ENCODE measurements at places on chromosomes 3 and 15.

DNA sequence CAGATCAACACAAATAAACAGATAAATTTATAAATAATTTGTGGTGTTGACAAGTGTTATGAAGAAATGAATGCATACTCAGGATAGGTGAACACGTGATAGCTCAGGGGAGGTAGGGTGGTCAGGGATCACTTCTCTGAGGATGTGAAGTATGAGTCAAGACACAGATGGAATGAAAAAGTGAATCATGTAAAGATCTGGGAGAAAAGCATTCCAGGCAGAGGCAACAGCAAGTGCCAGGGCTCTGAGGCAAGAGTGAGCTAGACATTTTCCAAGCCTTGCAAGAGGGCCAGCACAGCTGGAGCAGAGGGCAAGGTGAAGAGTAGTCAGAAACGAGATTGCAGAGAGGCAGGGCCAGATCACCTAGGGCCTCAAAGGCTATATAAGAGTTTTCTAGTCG is 177.8 kb downstream of the WNT5A start:
- DNase-seq, result no peak

DNA sequence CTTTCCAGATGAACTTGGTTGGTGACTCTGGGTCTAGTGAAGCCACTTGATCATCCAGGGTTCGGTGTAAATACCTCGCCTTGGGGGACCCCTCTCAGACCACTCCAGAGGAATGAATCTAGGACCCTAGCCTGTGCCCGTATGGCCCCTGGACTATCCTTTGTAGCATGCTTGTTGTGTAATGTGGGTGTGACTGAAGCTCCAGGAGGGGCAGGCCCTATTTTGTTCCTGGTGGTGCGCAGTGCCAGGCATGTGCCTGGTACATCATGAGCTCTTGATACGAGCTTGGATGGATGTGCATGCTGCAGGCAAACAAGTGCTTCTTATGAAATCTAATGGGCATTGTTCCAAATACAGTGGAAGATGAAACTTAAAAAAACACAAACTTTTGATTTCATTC is 82.8 kb downstream of the EBLN2 start:
- no peak for DNase-seq

DNA sequence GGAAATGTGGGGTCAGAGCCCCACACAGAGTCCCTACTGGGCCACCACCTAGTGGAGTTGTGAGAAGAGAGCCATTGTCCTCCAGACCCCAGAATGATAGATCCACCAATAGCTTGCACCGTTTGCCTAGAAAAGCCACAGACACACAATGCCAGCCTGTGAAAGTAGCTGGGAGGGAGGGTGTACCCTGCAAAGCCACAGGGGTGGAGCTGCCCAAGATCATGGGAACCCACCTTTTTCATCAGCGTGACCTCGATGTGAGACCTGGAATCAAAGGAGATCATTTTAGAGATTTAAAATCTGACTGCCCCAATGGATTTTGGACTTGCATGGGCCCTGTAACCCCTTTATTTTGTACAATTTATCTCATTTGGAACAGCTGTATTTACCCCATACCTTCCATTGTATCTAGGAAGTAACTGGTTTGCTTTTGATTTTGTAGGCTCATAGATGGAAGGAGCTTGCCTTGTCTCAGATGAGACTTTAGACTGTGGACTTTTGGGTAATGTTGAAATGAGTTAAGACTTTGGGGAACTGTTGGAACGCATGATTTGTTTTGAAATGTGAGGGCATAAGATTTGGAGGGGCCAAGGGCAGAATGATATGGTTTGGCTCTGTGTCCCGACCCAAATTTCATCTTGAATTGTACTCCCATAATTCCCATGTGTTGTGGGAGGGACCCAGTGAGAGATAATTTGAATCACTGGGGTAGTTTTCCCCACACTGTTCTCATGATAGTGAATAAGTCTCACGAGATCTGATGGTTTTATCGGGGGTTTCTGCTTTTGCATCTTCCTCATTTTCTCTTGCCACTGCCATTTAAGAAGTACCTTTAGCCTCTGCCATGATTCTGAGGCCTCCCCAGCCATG is 49.0 kb downstream of the CD200 start:
- no peak for DNase-seq

- no peak for DNase-seq
These were observed 7.4 kb downstream of the ZDHHC19 start for GRCh38 chr3:196203846-196204245.

GRCh38 chr3:197331131-197331530 is 32.7 kb upstream of the DLG1 start:
- DNase-seq, result no peak

- DNase-seq, result no peak
These were observed 229.7 kb upstream of the ICE2 start for GRCh38 chr15:60708684-60709083.

DNA sequence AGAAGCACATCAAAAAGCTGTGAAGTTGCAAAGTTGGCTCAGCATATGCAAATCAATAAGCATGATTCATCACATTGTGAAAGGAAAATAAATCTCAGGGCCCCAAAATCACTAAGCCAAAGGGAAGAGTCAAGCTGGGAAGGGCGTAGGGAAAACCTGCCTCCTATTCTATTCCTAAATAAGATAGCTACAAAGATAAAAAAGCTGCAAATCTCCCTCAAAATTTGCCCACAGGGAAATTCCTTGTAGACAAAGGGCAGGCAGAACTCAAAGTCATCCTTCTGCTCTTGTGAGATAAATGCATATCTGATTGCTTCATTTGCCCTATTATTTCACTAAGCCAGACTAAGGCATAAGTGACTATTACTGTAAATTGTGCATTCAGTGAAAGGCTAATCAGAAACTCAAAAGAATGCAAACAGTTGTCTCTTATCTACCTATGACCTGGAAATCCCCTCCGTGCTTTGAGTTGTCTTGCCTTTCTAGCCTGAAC is 30.5 kb upstream of the CCNL1 start:
- DNase-seq, result no peak

GRCh38 chr3:31274326-31275024 is 258.2 kb upstream of the STT3B start:
- no peak for DNase-seq

DNA sequence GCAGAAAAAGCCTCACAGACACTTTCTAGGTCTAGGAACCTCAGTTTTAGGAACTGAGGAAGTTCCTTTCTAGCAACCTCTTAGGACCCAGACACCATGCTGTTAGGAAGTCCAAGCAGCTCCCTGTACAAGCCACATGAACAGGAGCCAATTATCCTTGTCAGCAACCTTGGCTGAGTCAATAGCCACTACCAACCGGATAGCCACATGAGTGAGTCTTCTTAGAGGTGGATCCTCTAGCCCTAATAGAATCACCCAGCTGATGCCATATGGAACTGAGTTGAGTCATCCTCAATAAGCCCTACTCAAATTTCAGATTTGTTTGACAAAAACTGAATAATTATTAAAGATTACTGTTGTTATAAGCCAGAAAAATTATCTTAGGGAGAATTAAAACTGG is 256.2 kb downstream of the NLGN1 start:
- DNase-seq, result no peak

- DNase-seq, result no peak
These were observed 1161.4 kb downstream of the IGSF11 start for GRCh38 chr3:117873249-117873600.

DNA sequence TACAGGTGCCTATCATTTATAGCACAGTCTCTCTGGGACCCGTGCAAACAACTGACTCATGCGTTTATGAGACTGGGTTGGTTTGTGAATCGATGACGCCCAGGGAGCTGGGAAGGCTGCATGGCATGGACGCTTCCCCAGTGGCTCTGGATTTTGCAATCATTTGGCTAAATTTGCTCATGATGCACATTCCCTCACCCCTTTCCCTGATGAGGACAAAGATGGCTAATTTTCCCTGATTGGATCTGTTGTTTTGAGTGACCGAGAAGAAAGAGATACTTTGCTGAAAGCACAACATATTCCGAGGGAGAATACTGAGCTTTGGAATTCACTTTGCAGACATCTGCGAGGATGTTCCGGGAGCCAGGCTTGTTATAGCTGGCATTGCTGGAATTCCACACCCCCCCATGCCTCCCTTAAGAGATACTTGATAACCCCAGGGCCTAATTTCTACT is 51.1 kb downstream of the CGNL1 start:
- DNase-seq, result no peak

- peak; percentile 65 for DNase-seq
These were observed 346.8 kb downstream of the CNTN3 start for GRCh38 chr3:74267588-74268184.

DNA sequence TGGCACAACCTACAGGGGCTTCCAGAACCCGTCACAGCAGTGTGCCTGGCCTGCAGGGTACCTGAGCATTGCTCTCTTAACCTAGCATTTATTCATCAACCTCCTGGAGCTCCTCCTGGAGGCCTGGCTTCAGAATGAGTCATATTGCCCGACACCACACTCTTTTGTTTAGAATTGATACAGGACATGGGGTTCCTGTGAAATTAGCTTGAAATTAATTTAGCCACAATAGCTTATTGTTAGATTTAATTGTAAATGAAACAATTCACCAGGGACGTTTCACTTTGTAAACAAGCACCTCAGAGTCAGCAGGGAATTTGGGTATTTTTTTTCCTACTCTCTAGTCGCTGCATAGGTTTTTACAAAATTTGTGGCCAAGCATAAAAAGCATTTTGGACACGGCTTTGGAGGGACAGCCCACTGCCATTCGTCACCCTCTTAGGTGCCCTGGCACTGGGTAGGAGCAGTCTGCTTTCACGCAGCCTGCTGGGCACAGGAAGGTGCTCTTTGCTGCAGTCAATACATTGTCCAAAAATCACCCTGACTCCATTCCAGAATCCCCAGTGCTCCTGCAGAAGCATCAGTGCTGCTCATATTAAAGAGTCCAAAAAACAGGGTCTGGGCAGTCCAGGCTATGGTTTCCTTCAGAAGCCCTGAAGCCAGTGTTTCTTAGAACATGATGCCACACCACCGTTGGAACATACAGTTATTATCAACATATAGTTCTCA is 60.8 kb upstream of the MEF2A start:
- no peak for DNase-seq

DNA sequence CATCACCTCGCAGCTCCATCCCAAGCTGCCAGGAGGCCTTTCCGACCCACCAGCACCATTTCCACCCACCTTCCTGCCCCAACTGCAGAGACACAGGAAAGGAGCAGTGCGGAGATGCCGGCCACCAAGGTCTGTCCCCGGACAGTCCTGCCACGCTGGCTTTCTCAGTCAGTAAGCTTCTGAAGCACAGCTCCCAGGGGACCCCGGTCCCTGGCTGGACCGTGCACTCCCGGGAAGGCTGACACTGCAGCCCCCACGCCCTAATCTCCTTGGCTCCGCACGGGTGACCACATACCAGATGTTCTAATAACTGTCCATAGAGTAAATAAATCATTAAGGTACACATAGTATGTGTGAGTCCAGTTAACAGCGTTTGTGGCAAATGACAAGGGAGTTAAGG is 73.5 kb downstream of the VGLL4 start:
- no peak for DNase-seq

DNA sequence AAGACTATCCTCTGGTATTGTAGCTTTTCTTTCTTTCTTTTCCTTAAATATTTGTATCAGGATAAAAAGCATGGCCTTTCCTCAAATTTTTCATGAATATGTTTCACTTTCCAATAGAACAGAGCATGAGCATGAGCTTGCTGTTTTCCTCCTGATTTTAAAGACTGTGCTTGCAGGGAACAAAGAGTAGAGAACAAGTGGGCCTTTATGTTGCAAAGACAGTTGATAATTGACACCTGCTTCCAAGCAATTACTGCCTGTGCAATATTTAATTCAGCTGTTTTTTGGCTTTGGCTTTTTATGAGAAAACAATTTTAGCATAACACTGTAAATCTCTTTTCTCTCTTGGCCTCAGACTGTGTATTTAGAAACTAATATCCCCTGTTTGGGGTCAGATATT is 263.6 kb upstream of the AZI2 start:
- DNase-seq, result no peak

GRCh38 chr3:23112491-23112890 is 90.6 kb upstream of the UBE2E2 start:
- no peak for DNase-seq

DNA sequence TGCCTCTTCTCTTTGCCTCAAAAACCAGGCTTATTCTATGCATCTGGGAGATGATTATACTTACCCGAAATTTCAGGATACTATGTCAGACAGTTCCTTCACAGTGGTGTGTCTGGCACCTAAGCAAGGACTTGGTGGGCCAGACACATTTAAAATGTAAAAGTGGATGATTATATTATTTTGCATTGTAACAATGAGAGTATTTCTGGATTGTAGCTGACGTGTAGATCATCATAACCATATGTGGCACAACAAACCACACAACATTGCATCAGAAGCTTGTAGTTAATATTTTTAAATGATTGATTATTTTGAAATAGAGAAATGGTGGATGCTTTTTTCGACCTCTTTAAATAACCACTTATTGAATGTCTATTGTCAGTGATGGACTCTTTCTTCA is 109.0 kb downstream of the TIGIT start:
- no peak for DNase-seq

DNA sequence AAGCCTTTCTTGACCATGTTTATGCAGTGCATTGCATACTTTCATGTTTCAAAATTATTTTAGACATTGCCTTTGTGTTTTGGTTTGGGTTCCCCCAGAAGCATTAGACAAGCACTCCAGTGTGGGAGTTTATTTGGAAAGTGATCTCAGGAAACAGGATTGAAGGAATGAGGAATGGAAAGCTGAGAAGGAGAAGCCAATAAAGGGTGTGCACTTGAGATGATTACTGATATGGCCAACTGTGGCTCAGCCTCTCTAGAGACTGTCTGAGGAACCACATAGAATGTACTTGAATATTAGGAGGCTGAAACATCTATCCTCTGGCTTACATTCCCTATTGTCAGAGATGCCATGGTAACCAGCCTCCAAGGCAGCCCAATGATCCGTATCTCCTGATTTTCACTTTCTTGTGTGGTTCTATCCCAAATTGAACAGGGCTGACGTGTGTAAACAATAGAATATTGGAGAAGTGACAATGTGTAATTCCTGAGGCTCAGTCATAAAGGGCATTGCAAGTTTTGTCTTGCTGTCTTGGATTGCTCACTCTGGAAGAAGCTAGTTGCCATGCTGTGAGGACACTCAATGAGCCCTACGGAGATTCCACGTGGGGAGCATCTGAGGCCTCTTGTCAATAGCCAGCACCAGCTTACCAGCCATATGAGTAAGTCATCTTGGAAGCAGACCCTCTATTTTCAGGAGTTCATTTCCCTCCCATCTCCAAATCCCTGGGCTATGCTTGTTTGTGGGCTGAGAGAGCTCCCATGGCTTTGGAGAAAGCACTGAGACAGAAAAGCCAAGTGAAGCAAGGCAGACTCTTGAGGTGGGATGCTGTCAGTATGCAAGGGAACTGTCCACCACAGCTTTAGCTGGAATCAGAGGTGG is 84.7 kb downstream of the SCN11A start:
- DNase-seq, result no peak

- DNase-seq, result no peak
These were observed 231.2 kb upstream of the TPRG1 start for GRCh38 chr3:188940573-188940932.

GRCh38 chr3:133746712-133747066 is 496 bp downstream of the TF start:
- DNase-seq, result no peak
